ENCODE measurements at places on chromosomes 7 and 10. TPM values are rescaled to one million over a fixed set of nuclear protein-coding genes. Genes with fewer than 3 reads are reported as not detected.

CACNB2 gene
- total RNA-seq: not detected

STEAP1 gene
- not detected for total RNA-seq

ASB13 gene
- total RNA-seq: 28.8 TPM

ASCC1 gene
- 55.1 TPM for total RNA-seq

C10orf90 gene
- not detected for total RNA-seq

ZNF32 gene
- 96.9 TPM for total RNA-seq

LBX1 gene
- total RNA-seq: not detected

CYP3A7 gene
- not detected for total RNA-seq

NKX1-2 gene
- not detected for total RNA-seq

GBX1 gene
- not detected for total RNA-seq

CCDC7 gene
- total RNA-seq: 21.7 TPM

LRCH4 gene
- 0.84 TPM for total RNA-seq

MGMT gene
- total RNA-seq: 101 TPM

SLC26A3 gene
- total RNA-seq: not detected
